ENCODE measurements at places on chromosomes 12 and 14.

DNA sequence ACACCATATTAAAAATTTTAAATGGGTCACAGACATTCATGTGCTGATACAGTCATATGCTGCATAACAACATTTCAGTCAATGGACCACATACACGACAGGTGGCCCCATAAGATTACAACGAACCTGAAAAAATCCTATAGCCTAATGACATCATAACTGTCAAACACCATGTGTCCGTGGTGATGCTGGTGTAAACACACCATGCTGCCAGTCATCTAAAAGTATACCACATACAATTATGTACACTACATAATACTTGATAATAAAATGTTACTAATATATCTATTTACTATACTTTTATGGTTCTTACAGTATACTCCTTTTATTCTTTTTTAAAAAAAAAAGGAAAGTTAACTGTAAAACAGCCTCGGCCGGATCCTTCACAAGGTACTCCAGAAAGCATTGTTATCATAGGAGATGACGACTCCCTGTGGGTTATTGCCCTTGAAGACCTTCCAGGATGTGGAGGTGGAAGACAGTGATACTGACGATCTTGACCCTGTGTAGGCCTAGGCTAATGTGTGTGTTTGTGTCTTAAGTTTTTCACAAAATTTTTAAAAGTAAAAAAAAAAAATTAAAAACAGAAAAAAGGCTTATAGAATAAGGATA is 5.0 kb upstream of the TDG start:
- DNase-seq, result no peak

GRCh38 chr14:30995689-30996088 is 29.8 kb upstream of the AP4S1 start:
- DNase-seq, result no peak

DNA sequence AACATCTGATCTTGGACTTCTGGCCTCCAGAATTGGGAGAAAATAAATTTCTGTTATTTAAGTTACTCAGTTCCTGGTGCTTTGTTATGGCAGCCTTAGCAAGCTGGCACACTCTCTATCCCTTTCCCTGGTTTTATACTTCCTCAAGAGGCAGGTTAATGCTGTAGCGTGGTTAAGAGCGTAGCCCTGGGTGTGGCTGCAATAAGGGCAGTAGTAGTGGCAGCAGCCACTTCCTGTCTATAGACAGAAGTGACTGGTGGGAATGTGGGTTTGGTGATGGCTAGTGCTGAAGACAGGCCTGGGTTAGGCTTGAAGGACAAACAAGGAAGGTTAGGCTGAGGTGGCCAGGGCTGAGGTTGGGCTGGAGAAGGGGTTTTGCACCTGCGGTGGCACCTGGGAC is 3.6 kb upstream of the LGALS3 start:
- no peak for DNase-seq

DNA sequence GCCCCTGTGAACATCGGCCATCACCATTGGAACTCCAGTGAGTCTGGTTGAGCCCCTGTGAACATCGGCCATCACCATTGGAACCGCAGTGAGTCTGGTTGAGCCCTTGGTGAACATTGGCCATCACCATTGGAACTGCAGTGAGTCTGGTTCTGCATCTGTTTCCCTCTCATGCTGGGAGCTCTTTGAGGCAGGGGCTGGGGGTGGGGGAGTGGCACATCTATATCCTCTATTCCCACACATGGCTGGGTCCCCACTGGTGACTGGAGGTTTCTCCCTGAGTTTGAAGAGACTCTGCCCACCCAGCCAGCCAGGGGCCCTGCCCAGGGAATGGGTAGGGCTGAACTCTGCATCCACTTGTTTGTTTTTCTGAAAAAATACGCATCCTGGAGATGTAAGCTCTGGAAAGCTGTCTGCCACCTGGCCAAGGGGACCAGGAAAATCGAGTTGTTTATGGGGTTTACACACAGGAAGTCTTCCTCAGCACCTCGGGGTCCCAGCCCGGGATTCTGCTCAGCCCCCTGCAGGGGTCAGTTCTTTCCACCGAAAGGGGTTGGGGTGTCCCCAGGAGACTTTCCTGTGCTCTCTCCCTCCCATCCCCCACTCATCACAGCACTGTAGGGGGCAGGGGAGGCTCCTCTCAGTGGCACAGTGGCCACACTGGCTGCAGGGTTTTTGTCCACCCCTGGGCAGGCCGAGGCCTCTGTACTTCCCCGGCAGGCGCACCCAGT is 170.5 kb upstream of the GSC start:
- DNase-seq, result no peak

DNA sequence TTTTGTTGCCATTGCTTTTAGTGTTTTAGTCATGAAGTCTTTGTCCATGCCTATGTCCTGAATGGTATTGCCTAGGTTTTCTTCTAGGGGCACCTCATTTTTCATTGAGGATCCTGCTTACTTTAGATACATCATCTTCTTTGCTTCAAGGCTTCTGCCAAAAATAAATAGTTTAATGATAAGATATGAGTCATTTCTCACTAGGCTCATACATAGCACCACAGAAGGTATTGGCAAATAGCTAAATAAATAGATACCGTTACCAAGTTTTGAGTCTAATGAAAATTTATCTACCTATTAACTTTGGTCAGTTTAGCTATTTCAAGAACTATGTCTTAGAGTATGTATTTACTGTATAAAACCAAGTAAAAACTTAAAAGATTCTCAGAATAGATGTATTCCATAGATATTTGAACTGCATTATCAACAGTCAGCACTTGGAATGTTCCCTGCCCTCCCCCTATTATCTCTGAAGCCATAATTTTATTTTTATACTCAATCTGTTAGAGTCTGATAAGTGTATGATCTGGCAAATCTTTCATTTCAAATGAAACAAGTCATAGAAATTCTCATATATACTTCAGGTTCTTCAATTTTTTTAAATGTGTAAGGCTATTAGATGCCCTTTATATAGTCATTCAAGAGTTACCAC is 310.2 kb downstream of the CCDC91 start:
- DNase-seq, result no peak

- no peak for DNase-seq
Measured at GRCh38 chr12:18922851-18923250, 184.9 kb downstream of the CAPZA3 start.

- DNase-seq, result peak; percentile 82
Measured at GRCh38 chr12:109880043-109880931, at the start of gene GLTP. GLTP (minus strand) TSS chr12:109880541; CDS start chr12:109880374, 167 bp downstream.

DNA sequence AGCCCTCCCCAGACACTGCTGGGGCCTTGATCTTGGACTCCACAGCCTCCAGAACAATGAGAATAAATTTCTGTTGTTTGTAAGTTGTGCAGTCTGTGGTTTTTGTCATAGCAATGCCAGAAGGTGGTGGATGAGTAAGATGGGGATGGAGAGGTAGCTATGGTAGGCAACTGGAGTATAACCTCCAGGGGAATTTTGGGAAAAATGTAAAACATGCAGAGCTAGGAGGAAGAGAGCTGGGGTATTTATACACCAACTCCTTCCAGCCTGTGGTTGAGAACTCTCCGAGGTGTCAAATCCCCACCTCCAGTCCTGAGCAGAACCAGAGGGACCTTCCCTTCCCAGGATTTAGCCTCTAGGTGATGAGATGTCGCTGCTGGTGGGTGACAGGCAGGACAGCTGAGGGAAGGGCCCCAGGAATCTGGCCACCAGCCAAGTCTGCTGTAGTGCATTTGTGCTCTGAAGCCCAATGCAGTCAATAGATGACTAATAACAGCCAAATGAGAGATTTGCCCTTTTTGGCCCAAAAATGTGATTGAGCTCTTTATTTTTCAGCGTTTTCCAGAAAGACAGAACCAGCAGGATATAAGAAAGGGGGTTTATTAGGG is 19.1 kb upstream of the CEP170B start:
- DNase-seq, result no peak

- no peak for DNase-seq
Measured at GRCh38 chr12:24903329-24904088, 45.4 kb downstream of the BCAT1 start.

- no peak for DNase-seq
Measured at GRCh38 chr12:5733136-5733755, 211.8 kb downstream of the ANO2 start.

DNA sequence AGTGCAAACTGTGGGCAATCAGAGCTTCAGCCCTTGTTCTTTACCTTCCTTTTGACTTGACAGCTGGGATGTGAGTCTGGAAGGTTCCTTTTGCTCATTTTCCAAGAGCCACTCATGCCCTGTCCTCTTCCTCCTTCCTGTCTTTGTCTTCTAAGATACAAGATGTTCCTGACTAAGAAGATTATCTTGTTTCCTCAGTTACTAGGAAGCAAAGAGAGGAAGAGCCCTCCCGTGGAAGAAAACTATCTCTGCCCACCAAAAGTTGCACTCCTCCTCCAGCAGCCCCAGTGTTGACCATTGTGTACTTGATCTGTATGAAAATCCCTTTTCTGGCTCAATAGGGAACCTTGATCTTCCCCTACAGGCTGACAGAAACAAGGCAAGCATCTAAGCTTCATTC is 138.0 kb downstream of the C12orf75 start:
- no peak for DNase-seq

GRCh38 chr12:57534991-57535543 is 11.9 kb downstream of the DCTN2 start:
- no peak for DNase-seq

GRCh38 chr14:59275668-59276067 is 87.2 kb downstream of the DAAM1 start:
- no peak for DNase-seq

DNA sequence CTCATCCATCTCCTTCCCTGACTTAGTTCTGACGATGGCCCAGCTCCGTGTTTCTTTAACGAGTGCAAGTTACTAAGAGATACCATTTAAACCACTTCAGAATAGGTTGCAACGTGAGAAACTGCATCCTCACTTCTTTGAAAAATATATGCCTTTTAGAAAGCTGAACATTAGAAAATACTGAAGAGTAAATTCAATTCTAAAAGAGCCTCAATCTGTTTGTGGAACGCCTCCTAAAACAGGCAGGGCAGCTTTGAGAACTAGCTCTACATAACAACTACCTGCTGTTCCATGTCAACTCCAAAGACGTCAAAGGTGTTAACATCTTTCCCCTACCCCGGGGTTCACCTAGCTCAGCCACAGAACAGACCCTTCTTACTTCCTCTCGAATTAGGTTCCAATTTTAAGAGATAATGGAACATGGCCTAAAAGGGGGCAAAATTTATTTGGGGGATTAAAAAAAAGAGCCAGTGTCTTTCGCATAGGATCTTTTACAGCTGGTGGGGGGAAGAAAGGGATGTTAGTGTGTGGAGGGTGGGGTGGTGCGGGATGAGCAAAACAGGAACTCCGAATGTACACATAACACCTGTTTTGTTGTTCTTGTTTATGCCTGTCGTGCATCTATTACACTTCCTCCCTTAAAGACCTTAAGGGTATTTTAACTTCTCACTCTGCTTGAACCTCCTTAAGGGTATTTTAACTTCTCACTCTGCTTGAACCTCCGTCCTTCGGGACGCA is 3.3 kb downstream of the BHLHE41 start:
- no peak for DNase-seq

- DNase-seq, result no peak
Measured at GRCh38 chr14:99224116-99224910, 47.7 kb downstream of the BCL11B start.

DNA sequence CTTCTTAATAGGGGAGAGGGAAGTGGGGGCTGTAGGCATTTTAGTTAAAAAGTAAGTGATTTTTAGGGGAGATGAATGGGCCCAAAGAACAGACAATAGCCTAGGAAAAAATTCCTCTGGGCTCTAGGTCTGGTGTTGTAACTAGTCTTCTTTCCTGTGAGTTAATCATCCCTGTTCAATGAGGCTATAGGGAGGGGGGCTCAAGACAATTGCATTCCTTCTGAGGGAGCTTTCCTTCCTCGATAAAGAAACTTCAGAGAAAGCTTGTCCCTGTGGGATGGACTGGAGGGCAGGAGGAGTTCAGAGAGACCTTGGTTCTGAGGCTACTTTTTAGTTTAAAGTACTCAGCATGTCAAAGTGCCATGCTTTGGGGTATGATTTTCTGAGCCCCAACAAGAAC is 127.2 kb downstream of the BBS10 start:
- DNase-seq, result no peak

- no peak for DNase-seq
Measured at GRCh38 chr12:26632756-26633155, 200.2 kb downstream of the ITPR2 start.

DNA sequence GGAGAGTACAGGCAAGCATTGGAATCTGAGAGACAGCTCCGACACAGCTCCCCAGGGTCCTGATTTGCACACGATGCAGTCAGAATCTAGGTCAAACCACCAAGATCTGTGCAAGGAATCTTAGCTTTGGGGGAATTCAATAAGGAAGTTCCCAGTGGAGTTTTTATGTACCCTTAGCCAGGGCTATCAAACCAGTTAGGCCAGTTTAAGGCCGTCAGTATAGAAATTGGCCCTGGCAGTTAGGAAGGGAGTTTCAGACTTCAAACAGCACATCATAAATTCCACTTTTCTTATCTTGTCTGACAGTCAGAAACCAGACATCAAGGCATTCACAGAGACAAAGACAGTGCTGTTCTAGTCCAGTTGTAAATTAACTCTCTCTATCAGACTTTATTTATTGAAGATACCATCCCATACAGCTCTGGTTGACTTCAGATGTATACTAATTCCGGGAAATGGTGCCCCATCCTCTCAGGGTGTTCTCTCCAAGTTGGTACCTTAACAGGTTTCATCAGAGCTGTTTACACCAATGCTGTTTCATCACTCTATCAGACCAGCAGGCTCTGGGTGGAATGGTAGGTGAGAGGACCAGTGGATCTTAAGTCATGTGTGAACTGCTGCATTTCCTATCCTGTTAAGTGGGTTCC is 157.5 kb upstream of the ATF7IP start:
- DNase-seq, result no peak

- no peak for DNase-seq
Measured at GRCh38 chr12:46546634-46547273, 174.2 kb upstream of the SLC38A2 start.

DNA sequence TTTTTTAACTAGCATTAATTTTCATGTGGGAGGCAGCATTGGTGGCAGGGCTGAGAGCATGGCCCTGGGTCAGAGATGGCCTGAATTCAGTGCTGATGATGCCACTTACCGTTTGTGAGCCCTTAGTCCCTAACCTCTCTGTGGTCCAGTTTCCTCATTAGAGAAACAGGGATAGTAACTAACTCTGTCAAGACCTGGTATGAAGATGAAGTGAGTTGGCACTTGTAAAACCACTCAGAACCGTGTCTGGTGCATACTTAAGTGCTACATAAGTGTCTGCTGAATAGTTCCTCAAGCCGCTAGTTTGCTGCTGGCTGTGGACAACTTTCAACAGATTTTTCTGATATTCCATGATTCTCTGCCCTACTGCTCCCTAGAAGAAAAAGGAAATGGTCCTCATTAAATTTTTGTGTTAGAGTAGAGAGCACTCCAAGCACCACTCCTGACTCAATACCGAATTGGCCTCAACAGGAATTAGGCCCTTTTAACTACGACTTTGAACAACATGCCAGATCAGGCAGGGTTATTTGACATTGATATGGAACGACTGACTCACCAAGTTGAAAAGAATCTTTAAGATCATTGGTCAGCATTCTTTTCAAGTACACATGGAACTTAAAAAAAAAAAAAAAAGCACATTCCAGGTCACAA is 250.2 kb downstream of the ANO2 start:
- DNase-seq, result no peak

- DNase-seq, result peak; percentile 55
Measured at GRCh38 chr12:122951979-122952892, 14.0 kb downstream of the ABCB9 start.

Data from effector CD8-positive, alpha-beta T cell (primary cell).